ENCODE measurements at places on chromosomes 4 and X.
A peak's percentile ranks its signal among the peaks of the same experiment; 100 is the strongest.

DNA sequence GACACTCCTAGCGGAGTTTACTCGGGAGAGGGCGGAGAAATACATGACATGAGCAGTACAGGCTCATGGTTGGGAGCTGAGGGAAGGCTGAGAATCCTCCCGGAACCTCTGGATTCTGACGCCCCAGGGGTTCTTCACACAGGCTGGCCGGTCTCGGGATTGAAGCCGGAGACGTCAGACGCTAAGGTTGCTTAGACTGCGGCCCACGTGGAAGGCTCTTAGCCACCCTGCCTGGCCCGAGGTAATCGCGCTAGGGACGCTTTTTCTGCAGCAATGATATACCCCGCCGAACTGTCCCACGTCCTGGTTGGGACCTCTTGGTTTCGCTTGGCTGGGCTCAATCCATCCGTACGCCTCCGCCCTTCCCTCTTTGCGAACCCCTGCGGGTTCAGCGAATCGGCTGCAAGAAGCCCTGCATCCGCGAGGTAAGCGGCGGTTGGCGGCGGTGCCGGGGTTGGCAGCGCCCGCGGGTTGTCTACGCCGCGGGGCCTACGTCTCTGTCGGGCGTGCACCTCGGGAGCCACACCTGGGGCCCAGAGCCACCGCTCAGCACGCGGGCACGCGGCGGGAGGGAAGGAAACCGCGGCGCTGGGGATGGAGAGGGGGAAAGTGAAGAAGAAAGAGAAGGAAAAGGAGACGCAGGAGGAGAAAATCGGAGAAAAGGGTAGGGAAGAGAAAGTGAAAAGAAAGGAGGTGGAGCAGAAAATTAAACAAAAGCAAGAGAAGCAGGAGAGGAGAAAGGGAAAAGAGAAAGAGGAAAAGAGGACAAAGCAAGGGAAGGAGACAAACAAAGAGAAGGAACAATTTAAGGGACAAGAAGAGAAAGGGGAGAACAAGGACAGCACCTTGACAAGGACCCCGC, at the start of gene ARL9:
Gene ARL9, plus strand, starts transcription at position 523 of the 862 bp plus-strand sequence. Its CDS starts 72 bp downstream, at position 595.
- peak; percentile 29 for DNase-seq

DNA sequence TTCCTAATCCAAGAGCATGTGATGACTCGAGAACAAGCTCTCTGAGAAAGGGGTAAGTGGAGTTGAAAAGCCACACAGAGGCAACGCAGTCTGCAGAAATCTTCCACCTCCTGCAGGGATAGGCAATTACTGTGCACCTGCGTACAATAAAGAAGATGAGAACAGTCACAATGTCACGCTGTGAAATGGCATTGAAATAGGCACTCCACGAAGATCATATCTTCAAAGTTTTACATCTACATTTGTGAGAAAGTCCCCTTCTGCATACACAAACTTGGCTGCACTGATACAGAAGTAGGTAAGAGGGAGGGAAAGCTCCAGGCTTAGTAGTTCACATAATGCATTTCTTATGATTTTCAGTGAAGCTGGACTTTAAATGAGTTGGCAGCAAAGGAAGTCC, 27.1 kb downstream of the DDX60L start:
- no peak for DNase-seq

GRCh38 chrX:104141087-104141760, 15.6 kb downstream of the SLC25A53 start:
- no peak for DNase-seq

DNA sequence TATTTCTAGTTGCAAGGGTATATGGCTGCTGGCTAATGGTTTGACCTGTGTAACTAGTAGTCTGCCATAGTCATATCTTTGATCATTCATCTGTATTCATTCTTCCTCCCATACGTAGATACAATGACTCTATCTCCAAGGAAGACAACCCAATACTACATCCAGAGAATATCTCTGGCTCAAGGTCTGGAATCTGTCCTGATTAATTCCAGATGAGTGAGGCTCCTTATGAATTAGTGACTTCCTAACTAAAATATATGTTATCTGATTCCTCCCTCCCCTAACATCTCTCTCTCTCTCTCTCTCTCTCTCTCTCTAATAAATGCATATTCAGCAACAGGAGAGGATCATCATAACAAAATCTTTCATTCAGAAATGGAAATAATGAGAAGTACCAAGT, 641.5 kb downstream of the FAT4 start:
- DNase-seq, result no peak

DNA sequence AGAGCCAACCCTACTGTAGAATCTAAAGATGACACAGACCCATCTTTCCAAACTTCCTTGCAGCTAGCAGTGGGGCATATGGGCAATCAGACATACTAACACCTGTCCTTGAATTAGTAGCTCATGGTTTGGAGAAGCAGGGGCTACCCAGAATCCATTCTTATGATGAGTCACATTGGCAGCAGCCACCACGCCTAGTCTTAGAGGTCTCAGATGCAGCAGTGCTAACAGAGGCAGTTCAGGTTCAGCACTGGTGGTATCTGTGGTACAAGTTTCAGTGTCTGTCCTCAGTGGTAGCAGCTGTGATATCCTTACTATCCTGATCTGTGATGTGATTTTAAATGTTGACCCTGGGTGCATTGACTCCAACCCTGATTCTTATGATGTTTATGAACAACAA, 68.1 kb downstream of the FRMPD4 start:
- DNase-seq, result no peak

- DNase-seq, result no peak
These were observed 192.7 kb downstream of the ARAP2 start for GRCh38 chr4:36051634-36052033.

GRCh38 chrX:43822014-43822413, 60.2 kb downstream of the MAOB start:
- DNase-seq, result no peak

- DNase-seq, result no peak
These were observed 12.4 kb upstream of the LONRF3 start for GRCh38 chrX:118961866-118962560.

GRCh38 chr4:92305148-92305877, 1.5 kb downstream of the GRID2 start:
- DNase-seq, result no peak
